ENCODE measurements at places on chromosomes 3 and 15.

DNA sequence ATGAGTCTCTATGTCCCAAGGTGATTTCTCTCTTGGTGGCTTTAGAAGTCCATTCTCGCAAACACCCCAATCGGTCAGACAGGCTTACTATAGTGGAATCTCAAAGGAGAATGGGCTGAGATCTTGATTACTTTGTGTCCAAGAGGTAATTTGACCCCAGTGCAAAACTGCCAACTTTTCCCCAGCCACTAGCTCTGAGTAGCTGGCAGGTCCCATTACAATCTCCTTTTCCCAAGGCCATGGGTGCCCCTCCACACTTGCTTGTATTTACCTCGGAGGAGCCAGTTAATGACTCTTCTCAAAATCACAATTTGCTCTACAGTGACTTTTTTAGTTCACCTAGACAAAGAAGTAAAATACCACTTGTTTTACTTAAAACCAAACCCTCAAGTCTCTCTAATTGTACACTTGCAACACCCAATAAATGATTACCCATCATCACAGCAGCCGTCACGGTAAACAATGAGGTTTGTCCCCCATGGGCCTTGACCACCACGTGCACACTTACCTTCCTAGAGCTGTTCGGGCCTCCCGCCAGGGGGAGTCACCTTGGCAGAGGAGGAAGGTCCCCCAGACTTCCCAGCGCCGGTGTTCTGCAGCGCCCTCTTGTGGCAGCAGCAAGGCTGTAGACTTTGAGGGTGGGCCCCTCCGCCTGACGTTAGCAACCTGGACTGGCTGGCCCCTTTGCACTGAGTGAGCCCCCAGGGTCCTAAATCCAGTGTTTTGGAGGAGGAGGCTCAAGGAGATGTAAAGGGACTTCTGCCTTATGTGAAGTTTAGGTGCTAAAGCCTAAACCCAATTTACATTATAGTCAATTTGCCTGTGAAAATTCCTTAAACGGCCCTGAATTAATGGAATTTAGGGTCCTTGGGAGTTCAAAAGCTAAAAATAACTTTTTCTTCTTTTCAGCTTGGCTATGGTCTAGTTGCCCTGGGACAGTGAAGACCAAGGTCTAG lies 18.7 kb upstream of the HDAC11 start:
- DNase-seq = no peak

DNA sequence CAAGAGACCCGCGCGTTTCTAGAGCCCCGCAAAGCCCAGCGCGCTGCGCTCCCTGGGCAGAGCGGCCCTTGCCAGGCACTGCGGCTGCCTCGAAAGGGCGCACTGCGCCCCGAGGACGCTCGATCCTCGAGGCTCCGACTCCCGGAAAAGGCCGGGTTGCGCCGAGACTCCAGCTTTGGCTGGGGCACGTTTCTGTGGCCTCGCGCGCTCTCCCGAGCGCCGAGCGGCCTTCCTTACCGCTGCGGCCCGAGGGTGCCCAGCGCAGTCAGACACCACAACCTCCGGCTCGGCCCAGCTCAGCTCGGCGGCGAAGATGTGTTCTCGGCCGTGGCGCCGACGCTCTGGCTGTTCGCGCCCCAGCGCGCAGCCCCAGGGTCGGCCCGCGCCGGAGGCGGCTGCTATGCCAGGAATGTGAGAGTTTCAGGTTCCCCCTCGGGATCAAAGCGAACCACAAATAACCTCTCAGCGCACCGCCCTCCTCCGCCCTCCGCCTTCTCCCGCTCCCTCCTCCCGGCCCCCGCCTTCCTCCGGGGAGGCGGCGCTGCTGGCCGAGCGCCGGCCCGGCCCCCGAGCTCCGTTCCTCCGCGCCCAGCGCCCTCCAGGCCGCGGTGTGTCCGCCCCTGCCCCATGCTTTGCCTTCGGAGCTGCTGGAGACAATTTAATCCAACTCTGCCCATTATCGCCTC lies at the start of gene AMOTL2:
Gene AMOTL2, minus strand, starts transcription at position 343 of the 686 bp plus-strand sequence. CDS start 3,014 bp downstream, outside the sequence.
- DNase-seq = peak; percentile 91

DNA sequence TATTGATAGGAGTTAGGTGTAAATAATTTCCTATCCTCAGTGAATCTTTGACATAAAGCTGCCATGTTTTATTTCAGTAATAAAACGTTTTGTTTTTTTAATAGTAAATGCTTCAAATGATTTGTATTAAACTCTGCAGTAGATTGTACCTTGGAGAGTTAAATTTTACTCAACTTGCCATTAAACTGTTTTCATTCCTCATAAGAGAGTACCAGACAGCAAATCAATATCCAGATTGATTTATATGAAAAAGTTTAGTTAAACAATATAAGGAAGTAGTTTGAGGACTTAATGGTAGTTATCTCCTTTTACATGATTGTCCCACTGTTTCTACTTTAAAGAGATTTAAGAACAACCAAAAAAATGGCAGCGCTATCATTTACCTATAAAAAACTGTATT lies 18.4 kb downstream of the ALDH1A2 start:
- DNase-seq = no peak

DNA sequence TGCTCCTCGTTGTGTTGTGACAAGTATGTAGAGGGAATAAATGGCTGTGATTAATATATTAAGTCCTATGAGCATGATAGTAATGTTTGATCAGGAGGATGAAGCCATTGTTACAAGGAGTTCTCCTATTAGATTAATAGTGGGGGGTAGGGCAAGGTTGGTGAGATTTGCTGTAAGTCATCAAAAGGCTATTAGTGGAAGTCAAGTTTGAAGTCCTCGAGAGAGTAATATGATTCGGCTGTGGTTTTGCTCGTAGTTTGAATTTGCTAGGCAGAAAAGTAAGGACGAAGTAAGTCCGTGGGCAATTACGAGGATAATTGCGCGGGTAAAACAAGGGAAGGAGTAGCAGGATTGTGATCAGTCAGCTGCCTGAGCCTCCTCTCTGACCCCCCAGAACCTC lies 26.0 kb upstream of the BUB1B start:
- DNase-seq = no peak

DNA sequence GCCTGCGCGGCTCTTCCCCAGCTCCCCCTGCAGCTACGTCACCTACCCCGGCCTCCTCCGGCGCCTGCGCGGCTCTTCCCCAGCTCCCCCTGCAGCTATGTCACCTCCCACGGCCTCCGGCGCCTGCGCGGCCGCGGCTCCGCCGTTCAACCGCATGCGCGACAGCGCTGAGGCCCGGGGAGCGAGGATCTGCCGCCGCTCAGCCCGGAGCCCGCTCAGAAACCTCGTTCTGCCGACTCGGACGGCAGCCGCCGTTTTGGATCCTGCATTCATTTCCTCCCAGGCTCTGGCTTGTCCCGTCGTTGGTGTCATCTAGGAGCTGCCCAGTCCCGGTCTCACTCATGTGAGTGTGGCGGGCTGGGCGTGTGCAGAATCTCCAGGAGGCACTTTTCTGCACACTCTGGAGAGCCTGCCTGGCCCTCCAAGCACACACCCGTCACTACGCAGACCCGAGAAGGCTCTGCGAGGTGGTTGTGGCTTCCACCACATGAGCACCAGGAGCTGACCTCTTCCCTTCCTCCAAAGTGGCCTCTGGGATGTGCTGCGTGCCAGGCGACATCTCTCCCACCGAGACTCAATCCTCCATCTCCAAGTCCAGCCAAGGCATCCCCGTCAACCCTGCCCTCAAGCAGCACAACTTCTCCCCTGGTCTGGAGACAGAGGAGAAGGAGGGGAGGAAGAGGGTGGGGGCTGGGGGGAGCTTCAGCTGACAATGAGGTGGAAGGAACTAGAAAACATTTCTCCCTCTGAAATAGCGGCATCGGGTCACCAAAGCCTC lies 165.3 kb downstream of the CHSY1 start:
- DNase-seq = no peak

- DNase-seq = no peak
Observed at GRCh38 chr3:132867956-132868355, 145.7 kb upstream of the NPHP3 start.

DNA sequence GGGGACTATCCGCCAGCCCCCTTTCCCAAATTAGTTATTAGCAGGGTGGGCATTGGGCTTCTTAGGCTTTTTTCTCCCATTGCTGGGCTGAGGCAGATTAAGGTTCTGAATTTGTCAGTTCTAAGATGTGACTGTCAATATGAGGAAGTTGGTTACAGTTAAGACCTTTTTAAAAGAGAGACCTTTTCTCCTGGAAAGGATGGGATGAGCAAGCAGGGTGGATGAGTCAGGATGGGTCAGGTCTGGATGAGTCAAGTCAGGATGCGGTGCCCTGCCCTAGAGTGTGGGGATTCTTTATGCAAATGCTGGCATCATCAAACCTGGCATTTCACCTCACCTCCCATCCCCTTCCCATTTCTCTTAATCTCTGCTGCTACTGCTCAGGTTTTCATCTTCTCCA lies 1.9 kb downstream of the AEN start:
- peak; percentile 32 for DNase-seq
